SK-N-MC (cell line): ENCODE measurements at places on chromosomes 1 and 21.

DNA sequence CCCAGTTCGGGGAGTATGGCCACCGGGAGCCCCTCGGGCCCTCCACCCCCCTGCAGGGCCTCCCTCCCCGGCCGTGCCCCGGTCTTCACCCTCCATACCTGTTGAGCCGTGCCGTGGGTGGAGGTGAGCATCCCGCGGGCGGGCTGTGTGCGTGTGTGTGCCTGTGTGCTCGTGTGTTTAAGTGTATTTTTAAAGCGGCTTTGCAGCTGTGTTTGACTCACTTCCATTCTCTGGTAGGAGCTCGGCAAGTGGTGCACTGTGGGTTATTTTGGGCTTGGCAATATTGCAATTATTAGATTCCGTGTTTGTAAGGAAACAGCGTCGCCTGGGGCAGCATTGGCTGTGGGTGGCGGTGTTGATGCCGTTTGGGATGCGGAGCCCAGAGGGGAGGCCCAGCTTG lies 20.3 kb upstream of the PLCH2 start:
- DNase-seq = no peak

GRCh38 chr1:225422031-225422605 lies 5.7 kb downstream of the LBR start:
- no peak for DNase-seq

- no peak for DNase-seq
Observed at GRCh38 chr1:229550812-229551567, 7.5 kb downstream of the ABCB10 start.

- DNase-seq = no peak
Observed at GRCh38 chr21:31489726-31490125, 145.7 kb upstream of the TIAM1 start.
